Activated CD4-positive, alpha-beta T cell treated with anti-CD3 and anti-CD28 coated beads, Interleukin-2, Interleukin-4, amounts not matched to agents 100 ng/mL and 50 ng/mL, durations not matched to agents 16 hours and 8 hours (primary cell): ENCODE measurements at places on chromosomes 2 and 18.

GRCh38 chr2:64108666-64109241 lies 35.5 kb downstream of the PELI1 start:
- no peak for DNase-seq

DNA sequence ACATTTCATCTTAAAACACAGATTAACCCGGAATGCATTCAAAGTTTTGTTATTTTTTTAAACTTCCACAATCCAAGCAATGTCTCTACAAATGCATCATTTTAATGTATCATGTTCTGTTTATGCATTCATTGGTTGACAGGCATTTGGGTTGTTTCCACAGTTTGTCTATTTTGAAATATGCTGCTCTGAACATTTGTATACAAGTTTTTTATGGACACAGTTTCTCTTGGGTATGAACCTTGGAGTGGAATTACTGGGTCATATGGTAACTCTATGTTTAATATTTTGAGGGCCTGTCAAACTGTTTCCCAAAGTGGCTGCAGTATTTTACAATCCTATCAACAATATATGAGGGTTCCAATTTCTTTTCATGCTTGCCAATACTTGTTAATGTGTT lies 57.3 kb downstream of the GULP1 start:
- no peak for DNase-seq

GRCh38 chr18:61703508-61703907 lies 189.3 kb downstream of the RNF152 start:
- no peak for DNase-seq

GRCh38 chr2:200787351-200788120 lies 24.2 kb upstream of the BZW1 start:
- peak; percentile 57 for DNase-seq

GRCh38 chr2:102030855-102031527 lies 39.2 kb downstream of the IL1R2 start:
- DNase-seq = no peak

DNA sequence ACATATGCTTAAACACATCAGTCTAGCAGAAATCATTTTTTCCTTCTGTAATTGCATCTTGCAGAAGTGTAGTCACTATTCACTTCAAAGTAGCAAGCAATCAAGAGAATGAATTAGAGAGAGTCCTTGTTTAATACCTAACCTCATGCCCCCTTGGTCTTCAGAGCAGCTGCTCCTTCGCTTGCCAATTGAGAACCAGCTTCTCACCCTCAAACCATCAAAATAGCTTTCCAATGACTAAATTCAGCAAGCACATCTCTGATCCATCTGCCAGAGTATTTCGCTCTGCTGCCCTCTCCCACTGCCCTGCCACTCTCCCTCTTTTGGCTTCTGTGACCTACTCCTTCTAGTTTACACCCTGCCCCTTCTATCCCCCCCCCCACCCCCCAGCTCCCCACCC lies 120.7 kb upstream of the AGAP1 start:
- no peak for DNase-seq

GRCh38 chr2:55590810-55591440 lies 26.5 kb downstream of the PPP4R3B start:
- DNase-seq = peak; percentile 75

DNA sequence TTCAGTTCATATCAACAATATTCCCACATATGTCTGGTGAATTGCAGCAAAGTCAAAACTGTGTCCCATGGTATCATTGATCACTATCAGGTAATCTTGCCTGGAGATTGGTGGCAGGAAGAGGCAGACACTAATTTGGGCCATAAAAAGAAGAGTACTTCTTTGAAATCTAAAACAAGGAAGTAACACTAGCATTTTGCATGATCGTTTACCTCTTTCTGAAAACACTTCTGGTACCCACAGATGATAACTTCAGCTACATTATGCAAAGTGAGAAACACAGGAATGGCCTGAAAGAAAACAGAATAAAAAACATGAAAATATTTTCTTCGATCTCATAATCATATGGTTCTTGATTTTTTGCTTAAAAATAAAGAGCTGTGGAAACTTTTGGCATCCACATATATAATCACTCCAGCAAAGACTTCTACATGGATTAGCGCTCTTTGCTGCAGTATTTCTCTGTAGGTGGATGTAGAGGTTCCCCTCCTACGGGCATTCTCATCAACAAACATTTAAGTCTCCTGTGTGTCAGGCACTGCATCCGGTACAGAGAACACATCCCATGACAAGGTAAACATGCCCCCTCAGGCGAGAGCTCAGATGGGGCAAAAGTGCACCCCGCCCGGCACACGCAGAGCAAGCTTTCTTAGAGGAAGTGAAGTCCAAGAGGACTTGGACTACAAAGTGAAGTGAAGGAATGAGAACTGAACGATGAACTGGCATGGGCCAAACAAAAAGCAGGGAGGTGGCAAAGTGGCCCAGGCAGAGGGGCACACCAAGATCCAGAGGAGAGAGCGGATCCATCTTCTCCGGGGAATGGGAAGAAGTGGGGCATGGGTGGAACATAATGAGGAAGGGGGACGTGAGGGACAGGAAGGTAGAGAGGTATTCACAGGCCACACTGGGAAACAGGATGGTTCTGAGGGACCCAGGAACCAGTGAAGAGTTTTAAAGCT lies 68.0 kb upstream of the RIOK3 start:
- DNase-seq = no peak

- DNase-seq = no peak
These were observed 223.0 kb downstream of the UBE2E3 start for GRCh38 chr2:181203412-181203811.

DNA sequence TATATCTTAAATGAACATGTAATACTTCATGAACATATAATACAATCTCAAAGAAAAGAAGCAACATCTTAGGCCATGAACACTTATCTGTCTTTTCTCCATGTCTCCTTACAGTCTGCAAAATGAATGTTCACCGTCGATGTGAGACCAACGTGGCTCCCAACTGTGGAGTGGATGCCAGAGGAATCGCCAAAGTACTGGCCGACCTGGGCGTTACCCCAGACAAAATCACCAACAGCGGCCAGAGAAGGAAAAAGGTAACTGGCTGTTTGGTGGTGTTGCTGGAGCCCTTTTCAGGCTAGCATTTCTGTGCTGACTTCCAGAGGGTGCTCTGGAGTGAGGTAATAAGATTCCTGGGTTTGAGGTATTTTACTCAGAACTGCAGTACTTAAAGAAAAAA lies 295.9 kb upstream of the EPAS1 start:
- DNase-seq = no peak

DNA sequence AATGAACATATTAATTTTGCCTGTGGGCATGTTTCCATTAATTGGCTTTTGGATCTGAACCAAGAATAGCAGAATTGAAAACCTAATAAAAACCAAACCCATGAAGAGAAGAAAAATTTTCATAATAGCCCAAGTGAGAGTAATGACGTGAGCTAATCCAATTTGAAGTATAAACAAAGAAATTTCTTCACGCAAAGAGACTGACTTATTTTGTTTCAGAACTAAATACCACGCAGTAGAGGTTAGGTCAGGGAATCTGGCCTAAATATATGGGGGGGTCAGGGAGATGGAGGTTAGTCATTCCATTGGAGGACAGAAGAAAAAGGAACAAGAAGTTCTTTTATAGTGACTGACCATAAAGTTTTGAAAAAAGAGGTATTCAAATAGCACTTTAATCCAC lies 94.1 kb upstream of the CYP1B1 start:
- DNase-seq = no peak

DNA sequence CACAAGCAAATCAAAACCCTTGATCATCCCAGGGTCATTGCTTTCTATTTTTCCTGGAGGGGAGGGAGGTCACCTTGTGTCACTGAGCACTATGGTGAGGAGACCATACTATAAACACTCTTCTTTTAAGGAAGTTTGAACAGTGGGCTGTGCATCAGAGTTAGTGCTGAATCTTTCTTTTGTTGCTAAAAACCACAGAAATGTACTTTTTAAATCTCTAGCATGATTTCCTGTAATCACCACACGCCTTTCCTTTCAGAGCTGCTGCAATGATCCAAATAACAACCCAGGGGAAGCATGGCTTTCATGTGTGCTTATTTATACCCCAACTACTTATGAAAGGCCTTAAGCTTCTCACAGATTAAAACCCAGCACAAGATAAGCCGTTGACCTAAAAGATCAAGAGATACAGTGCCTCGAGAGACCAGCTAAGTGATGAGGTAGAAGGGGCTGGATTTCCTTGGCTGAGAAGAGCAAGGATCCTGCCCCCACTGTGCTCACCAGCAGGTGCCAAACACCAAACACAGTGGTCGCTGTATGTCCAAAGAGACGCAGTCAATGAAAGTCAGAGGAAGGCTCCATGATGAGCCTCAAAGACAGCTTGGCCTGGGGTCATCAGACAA lies 34.7 kb downstream of the TRABD2A start:
- peak; percentile 54 for DNase-seq

- no peak for DNase-seq
These were observed 234.3 kb downstream of the OSR1 start for GRCh38 chr2:19124135-19124534.

DNA sequence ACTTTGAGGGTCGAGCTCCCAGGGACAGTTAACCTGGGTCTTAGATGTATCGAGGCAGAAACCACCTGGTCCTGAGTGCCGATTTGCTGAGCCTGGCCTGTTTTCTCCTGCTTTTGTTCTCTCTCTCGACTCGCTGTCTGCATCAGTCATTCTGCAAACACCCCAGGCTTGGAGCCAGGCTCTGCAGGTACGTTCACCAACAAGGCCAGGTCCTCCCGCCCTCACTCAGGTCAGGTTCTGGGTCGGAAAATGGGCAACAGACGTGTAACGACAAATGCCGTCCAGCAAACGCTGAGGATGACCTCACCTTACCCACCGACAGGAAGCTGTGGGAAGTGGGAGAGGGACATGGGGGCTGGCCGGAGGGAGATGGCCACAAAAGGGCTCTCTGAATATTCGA lies 57.7 kb upstream of the PXDN start:
- DNase-seq = no peak

GRCh38 chr2:145007960-145008263 lies 488.0 kb upstream of the ZEB2 start:
- no peak for DNase-seq

GRCh38 chr18:35662293-35663062 lies 80.9 kb downstream of the GALNT1 start:
- no peak for DNase-seq

DNA sequence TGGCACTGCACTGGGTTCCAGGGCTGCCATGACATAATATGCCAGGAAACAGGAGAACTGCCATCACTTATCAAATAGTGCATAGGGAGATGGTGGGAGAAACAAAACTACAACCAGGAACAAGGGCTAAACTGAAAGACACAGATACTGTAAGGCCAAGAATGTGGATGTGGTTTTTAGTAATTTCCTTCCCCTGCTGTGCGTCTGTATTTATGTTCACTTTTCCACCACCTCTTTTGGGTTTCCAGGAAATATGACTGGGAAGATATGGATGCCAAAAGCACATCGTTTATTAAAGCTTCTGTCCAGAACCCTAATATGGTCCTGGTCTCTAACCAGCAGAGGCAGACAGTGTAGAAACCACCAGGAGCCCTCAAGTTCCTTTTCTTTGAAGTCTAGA lies 759.7 kb upstream of the FANCL start:
- no peak for DNase-seq

- no peak for DNase-seq
These were observed 3.8 kb downstream of the GRB14 start for GRCh38 chr2:164617466-164617865.

GRCh38 chr2:147483911-147484310 lies 360.9 kb upstream of the ACVR2A start:
- no peak for DNase-seq

GRCh38 chr2:152097801-152098495 lies 896 bp downstream of the CACNB4 start:
- DNase-seq = no peak

- DNase-seq = no peak
These were observed 365.7 kb upstream of the TNP1 start for GRCh38 chr2:217225596-217225995.

- no peak for DNase-seq
These were observed 95.6 kb upstream of the KLHL14 start for GRCh38 chr18:32868406-32868805.

- DNase-seq = peak; percentile 45
These were observed 43.4 kb upstream of the TNFRSF11A start for GRCh38 chr18:62281684-62282083.

DNA sequence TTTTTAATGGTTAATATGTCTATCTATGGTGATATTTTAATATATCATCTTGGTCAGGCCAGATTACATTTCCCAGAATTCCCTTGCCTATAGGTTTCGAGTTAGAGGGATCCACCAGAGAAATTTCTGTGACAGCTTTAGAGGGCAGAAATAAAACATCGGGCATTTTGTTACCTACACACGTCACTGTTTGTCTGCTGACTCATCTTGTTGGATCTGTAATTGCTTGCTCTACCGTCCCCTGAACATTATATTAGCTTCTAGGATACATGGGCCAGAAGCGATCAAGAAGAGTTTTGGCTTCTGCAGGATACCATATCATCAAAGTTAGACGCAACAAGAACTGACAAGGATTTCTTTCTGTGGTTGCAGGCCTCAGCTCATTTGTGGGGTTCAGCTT lies 795.8 kb upstream of the GCFC2 start:
- no peak for DNase-seq

- no peak for DNase-seq
These were observed 137.6 kb downstream of the HDAC4 start for GRCh38 chr2:239263231-239263630.

DNA sequence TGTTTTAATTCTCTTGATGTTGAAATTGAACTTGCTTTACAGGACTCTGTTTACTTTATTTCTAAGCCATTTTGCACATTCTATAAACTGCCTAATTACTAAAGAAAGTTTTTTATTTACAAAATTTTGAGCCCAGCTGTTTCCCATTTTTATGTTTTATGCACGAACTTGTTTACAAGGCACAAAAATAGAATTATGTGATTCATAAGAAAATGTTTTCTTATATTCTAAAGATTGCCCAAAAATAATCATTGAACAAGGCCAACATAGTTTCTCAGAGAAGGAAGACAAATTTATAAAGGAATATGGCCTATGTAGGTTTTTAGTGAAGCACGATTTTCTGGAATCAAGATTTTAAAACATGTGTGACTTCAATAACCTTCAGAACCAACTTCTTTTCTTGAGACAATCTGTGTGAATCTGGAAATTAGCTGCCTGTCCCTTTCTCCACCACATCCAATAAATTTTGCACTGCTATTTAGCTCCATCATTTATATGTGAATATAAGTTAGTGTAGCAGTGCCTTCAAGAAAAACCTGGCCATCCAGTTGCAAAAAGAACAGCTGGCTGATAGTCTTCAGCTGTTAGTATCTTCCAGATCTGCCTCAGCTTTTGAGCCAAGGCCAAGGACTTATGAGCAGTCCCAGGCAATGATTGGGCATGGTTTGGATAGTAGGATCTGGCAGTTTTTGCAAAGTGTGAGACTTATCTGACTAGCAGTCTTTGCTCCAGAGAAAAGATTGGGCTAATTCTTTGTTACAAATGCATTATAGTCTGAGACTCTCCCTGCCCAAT lies 253.2 kb upstream of the COL3A1 start:
- no peak for DNase-seq

GRCh38 chr2:215764441-215765048 lies 248.8 kb downstream of the MREG start:
- no peak for DNase-seq

DNA sequence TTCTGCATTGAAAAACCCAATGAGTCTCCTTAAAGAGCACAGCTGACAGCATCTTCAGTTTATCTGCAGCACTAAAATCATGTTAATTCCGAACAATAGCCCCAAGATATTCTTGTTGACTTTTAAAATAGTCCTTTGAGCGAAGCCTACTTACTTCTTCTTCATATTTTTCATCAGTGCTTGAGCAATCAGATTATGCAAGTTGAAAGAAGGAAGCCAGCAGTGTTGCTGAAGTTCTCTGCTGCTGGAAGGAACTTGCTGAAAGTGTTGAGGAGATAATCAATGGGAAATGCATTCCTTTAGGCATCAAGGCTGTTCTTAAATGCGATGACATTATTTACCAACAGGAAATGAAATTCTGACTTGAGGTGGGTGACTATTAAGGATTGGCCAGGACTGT lies 105.9 kb upstream of the SNTG2 start:
- no peak for DNase-seq
